ENCODE measurements at places on chromosomes 12 and 14.

DNA sequence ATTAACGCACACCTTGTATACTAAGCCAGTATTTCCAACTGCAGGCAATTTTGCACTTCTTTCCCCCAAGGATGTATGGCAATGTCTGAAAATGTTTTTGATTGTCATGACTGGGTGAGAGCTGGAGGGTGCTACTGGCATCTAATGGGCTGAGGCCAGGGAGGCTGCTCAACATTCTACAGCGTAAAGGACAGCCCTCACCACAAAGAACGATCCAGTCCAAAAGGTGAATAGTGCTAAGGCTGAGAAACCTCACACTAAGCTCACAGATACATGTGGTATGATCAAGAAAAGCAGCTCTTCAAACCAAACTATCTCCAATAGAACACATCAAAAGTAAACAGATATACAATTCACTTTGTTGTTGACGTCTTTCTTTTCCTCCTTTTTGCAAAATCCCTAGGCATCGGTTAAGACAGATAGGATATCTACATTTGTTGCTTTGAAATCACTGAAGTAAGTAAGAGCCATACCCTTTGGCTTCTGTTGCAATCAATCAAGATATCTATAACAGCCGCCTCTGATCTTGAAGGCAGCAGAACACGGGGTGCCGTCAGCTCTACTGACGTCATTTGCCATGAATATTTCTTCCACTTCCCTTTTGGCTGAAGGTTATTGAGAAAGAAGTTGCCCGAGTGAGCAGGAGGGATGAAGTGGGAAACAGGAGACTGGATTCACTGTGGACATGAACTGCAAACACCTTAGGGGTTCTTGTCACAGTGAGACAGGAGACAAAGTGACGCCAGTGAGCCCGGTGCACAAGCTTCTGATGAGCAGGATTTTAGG, 218.3 kb downstream of the FOXN3 start:
- DNase-seq, result no peak

GRCh38 chr12:94863321-94864035, 140.0 kb downstream of the NDUFA12 start:
- no peak for DNase-seq

GRCh38 chr14:61196034-61196433, 85.1 kb downstream of the TMEM30B start:
- no peak for DNase-seq

DNA sequence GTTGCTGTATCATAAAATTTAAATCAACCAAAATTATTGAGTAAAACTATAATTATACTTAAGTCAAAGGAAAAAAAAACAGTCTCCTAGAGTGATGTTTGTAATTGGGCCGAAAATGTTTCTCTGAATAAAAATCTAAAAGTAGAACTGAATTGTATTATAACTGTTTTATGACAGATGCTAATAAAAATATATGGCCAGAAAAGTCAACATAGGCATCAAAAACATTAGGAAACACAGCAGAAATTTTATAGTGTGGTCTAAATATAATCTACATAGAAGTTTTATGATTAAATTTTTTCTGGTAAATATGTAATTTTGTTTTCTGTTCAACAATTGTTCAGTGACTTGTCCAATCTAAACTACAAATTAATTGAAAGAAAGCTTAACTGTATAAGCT, 277.8 kb downstream of the ALX1 start:
- DNase-seq, result no peak

DNA sequence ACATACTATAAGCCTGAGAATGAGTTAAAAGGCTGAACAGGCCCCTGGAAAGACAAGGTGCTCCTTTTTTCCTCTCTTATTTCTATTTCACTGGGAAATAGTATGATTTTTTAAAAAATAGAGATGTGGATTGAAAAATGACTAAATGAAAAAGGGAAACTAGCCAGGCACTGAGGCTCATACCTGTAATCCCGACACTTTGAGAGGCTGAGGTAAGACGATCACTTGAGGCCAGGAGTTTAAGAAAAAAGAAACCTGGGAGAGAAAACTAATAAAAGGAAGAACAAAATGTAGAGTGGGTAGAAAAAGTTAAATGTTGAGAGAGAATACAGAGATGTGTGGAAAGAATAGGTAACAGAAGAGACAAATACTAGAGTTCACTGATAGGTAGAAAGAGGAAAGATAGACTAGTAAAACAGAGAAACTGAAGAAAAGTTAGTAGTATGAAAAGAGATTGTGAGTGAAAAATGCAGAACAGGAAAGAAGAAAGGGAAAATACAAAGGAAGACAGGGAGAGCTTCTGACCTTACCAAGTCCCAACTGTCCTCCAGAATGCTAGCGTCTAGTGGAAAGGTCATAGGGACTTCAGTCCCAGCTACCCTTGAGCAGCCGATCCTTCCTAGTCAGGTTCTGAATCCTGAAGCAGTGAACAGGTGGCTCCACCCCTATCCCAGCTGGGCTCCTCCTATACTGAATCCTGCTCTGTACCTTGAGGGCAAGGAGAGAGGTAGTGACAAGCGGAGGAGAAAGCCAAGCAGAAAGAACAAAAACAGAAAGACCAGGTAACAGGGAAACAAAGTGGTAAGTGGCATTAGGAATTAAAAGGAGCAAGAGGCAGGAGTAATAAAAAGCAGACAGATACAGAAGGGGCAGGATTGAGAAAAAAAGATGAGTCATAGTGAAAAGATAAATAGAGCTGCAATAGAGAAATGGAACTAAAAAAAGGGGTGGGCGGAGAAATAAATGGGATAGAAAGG, 7.3 kb downstream of the TMEM116 start:
- DNase-seq, result no peak

DNA sequence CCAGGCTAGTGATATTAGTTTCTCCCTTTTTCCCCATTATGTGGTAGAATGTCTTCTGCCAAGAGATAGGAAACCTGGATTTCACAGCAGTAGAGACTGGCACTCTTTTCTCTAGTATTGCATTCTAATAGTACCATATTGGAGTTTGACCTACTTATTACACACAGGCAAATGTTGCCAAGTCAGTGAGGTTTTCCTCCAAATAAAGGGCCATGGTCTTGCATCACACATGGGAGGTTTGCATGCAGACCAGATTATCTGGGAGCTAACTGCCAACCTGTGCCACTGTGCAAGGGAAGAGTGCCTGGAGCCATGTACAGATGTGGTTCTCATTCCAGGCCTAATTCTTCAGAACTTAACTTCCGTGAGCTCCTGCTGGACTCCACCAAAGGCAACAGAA, 113.3 kb downstream of the ANO6 start:
- DNase-seq, result no peak

DNA sequence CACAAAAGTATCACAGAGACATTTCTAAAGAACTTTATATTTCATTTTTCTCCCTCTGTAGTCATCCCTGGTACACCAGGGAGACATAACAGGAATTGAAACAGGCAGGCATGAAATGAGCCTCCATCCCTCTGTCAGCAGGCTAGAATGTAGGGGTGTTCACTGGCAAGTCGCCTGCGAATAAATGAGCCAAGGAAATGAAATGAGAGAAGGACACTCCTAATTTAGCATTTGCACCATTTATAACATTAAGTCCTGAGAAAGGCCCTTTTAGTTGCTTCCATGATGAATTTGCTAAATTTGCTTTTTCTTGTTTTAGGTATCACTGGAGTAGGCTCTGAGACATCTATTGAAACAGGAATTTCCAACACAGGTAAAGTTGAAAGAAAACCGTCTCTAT, 192.4 kb upstream of the CNTN1 start:
- no peak for DNase-seq

DNA sequence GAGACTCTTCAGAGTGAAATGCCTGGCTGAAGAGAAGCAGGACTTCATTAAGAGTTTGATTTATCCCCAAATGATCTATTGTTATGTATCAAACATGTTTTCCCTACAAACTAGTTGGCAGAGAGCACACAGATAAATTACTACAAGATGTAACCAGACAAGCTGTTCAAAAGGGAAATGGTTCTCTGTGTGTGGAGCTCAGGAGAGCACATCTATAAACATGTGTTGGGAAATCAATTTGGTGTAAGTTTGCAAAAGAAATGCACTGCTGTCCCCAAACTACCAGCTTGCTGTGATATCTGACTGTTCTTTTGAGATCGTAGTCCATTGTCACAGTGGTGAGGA, 159.2 kb downstream of the PAH start:
- DNase-seq, result no peak

- no peak for DNase-seq
Observed at GRCh38 chr14:94481468-94482131, 5.6 kb upstream of the SERPINA9 start.

- DNase-seq, result no peak
Observed at GRCh38 chr12:93847517-93848474, 170.6 kb downstream of the CRADD start.

GRCh38 chr12:122730215-122731014, at the start of gene HCAR1:
TSS of gene HCAR1 (minus strand) at chr12:122730844. CDS start at chr12:122730339, 505 bp downstream.
- DNase-seq, result no peak

GRCh38 chr12:108128221-108129016, 669 bp upstream of the WSCD2 start:
- no peak for DNase-seq

GRCh38 chr12:85405781-85406522, 125.9 kb downstream of the ALX1 start:
- no peak for DNase-seq

- DNase-seq, result no peak
Observed at GRCh38 chr12:108751821-108752220, 20.5 kb upstream of the CORO1C start.

DNA sequence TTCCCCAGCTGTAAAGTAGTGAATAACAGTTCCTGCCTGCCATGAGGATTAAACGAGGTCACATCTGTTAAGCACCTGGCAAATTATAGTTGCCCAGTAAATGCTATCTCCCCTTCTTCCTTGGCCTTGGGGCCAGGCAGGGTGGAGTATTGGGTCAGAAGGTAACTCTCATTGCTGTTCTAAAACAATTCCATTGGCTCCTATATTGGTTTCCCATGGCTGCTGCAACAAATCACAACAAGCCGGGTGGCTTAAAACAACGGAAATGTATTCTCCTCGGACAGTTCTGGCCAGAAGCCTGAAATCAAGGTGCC, 31.9 kb downstream of the MMAB start:
- no peak for DNase-seq

All from stimulated activated CD8-positive, alpha-beta memory T cell treated with anti-CD3 and anti-CD28 coated beads, Interleukin-12 subunit alpha, Interleukin-12 subunit beta, amount 100 ng/mL, for 1 hour (primary cell).